ENCODE measurements at places on chromosomes 5 and 9.
A peak's percentile ranks its signal among the peaks of the same experiment; 100 is the strongest.

DNA sequence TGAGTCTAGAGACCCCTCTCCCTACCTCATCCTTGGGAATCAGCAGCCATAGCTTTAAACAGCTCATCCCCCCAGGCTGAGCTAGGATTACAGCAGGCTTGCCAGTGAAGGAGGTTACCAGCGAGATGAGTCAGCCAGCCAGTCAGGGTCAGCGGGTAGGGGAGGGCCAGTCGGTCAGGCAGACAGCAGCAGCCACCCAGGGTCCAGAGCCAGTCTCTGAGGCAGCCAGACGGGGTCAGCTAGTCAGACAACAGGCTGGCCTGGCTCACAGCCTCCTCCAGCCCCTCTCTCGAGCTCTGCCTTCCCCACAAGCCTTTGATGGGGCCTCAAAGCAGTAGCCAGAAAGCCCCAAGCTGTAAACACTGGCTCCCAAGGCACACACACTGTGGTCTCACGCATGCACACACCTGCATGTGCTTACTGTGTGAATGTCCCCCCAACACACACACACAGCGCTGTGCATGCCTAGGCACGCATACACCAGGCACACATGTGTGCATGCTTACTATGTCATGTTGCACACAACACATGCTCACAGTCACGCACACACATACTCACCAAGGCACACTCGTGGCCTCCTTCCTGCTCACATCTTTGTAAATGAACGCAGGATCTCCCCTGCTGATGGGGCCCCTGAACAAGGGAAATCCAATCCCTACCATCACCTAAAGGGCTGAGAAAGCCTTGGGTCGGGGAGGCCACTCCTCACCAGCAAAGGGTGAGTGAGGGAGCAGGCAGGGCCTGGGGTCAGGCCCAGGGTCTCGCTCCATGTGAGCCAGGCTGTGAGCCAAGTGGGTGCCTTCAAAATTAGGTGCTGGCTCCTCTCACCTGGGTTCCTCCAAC is 28.2 kb upstream of the CPLX2 start:
- DNase-seq, result no peak

- no peak for DNase-seq
Measured at GRCh38 chr5:68911840-68912690, 181.7 kb upstream of the SLC30A5 start.

GRCh38 chr9:126702151-126703001 is 88.6 kb downstream of the LMX1B start:
- no peak for DNase-seq

- DNase-seq, result no peak
Measured at GRCh38 chr9:107046692-107047091, 183.7 kb downstream of the ZNF462 start.

DNA sequence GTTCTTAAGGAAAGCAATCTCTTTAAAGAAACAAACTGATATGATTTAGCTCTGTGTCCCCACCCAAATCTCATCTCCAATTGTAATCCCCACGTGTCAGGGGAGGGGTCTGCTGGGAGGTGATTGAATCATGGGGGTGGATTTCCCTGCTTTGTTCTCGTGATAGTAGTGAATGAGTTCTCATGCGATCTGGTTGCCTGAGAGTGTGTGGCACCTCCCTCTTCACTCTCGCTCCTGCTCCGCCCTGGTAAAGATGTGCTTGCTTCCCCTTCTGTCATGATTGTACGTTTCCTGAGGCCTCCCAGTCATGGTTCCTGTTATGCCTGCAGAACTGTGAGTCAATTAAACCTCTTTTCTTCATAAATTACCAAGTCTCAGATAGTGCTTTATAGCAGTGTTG is 412.7 kb upstream of the SMC2 start:
- DNase-seq, result no peak

- DNase-seq, result no peak
Measured at GRCh38 chr5:956941-957747, 51.5 kb upstream of the NKD2 start.

GRCh38 chr5:172403189-172403796 is 51.0 kb downstream of the SH3PXD2B start:
- DNase-seq, result peak; percentile 63

All from transverse colon (tissue), 4 donors.